ENCODE measurements at places on chromosomes 3 and 15. TPM values are rescaled to one million over a fixed set of nuclear protein-coding genes. Genes with fewer than 3 reads are reported as not detected.

- DNase-seq, result no peak
Measured at GRCh38 chr15:78007211-78007931, 70.1 kb downstream of the TBC1D2B start.

GRCh38 chr3:48950051-48950450 is 31.4 kb downstream of the ARIH2 start:
- no peak for DNase-seq

DNA sequence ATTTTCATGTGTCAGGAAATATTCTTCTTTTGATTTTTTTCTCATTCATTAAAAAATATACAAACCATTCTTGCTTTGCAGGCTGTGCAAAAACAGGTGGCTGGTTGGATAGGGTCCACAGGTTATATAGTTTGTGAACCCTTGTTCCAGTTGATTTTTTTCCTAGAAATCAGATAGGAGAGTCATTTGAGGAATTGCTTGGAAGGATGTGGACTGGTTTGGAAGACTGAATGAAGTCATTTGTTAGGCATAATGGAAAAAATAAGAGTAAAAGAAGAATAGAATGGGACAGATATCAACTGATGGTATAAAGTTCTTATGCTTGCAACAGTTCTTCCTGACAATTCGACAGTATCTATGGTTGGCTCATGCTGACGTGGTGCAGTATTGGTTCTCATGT is 189.4 kb downstream of the PTPRG start:
- DNase-seq, result no peak

Gene RHOV
- polyA plus RNA-seq, result 2.6 TPM

DNA sequence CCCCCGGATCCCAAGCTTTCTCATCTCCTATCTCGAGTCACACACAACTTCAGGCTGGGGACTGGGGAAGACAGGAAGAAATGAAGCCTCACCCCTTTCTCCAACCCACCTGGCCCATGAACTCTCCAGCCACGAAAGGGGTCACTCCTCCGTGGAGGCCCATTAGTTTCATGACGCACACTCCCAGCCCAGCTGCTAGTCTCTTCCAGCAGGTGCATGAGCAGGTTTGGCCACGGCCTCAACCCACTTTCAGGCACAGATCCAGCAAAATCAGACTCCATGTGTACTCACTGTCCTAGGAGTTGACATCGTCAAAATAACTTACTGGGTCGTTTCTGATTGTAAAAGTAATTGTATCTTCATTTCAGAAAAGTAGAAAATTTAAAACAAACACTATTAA is 76.6 kb downstream of the C3orf70 start:
- DNase-seq, result no peak

- DNase-seq, result no peak
Measured at GRCh38 chr3:108623504-108623903, 34.0 kb downstream of the DZIP3 start.

Gene CLDN11
- 212 TPM for polyA plus RNA-seq

- DNase-seq, result no peak
Measured at GRCh38 chr3:55554634-55555425, 67.7 kb upstream of the WNT5A start.

Measured in right renal pelvis (tissue), 4 donors.